Stomach (tissue), 19 donors: ENCODE measurements at places on chromosomes 4 and X. TPM values are rescaled to one million over a fixed set of nuclear protein-coding genes. Genes with fewer than 3 reads are reported as not detected.

DNA sequence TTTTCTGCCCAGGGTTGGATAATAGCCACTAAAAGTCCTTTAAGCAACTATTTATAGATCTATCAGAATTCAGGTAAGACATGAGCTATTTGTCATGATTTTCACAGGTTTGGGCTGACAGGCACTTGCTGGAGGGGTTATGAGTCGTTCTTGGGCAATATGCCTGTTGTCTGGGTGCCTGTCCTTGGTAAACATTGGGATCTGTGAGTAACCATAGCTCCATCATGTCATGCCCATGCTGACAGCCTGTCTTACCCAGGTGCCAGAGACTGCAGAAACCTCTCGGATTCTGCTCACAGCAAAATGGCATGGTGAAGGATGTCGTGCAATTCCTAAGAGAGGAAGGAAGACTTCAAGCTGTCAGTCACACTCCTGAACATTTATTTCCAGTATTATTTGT, 116.0 kb upstream of the PUDP start:
- H3K27ac ChIP-seq = no peak overlapping the region
- no peak for DNase-seq

- no peaks in the 10 kb centered on the region for H3K4me1 ChIP-seq
- H3K4me3 ChIP-seq = no peak overlapping the region
- no peak overlapping the region for H3K27ac ChIP-seq
- DNase-seq = no peak
- no peaks in the 10 kb centered on the region for H3K27me3 ChIP-seq
Observed at GRCh38 chr4:122458625-122459024, 2.1 kb upstream of the IL2 start.

GRCh38 chrX:79165806-79166205, 21.3 kb downstream of the GPR174 start:
- DNase-seq = no peak
- H3K4me1 ChIP-seq = no peaks in the 10 kb centered on the region
- H3K27ac ChIP-seq = no peak overlapping the region
- H3K27me3 ChIP-seq = no peaks in the 10 kb centered on the region
- H3K4me3 ChIP-seq = no peak overlapping the region

DNA sequence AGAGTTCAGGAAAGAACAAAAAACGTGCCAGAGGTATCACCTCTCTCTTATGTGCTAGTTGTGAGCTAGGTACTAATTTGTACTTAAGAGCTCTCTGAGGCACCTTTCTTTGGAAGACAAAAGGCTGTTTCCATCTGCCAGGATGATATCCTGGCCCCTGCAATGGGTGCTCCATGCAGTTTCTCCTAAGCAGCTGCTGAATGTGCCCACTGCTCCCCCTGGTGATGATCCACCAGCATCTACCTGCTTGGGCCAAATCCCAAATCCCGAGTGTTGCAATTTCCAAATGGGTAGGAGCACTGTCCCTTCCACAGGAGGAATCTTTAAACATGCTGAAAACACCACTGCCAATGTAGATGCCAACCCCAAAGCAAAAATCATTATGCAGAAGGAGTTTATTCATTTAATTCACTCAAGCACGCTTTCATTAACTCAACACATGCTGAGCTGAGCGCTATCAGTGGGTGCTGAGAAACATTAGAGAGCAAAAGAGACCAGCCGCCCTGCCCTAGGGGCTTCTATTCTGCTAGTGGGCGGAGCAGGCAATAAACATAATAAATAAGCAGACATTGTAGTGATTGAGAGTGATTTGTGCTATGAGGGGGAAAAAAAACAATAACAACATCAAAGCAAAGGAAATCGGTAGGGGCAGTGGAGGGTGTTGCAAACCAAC, 69.6 kb upstream of the C4orf50 start:
- no peak overlapping the region for H3K4me3 ChIP-seq
- no peaks in the 10 kb centered on the region for H3K36me3 ChIP-seq
- no peak overlapping the region for H3K27ac ChIP-seq
- peaks cover 21% of the 10 kb centered on the region for H3K27me3 ChIP-seq

DNA sequence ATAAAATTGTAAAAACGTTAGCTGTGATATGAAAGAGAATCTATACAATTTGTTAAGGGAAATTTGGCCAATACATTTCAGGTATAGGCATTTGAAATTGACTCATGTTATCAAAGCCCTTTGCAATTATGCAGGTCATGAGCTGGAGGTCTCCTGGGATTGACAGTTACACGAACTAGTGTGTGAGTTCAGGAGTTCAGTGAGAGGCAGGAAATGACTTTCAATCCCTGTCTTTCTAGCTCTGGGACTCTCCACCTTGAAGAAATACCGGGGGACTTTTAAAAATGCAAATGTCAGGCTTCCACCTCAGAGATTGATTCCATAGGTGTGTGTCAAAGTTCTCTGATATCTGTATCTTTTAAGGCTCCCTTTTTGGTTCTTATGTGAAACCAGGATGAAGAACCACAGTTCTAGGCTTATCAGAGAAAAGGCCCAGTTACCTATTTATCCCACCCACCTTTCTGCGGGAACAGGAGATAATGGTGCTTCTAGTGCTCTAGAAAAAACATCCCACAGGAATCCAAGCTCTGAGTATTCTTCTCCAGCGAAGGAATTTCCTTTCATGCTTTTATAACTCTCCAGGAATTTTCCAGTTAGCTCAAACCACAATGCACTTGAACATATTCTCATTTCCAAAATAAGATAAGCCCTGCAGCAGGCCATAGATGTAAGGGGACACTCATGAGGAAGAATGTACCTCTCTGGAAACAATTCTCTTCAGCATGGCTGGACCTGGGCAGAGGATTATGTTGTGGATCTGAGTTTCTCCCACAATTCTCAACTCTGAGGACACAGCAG, 501.0 kb downstream of the IDS start:
- H3K4me1 ChIP-seq = no peaks in the 10 kb centered on the region
- no peak for DNase-seq
- H3K27me3 ChIP-seq = no peaks in the 10 kb centered on the region
- H3K4me3 ChIP-seq = no peak overlapping the region
- no peaks in the 10 kb centered on the region for H3K36me3 ChIP-seq

DNA sequence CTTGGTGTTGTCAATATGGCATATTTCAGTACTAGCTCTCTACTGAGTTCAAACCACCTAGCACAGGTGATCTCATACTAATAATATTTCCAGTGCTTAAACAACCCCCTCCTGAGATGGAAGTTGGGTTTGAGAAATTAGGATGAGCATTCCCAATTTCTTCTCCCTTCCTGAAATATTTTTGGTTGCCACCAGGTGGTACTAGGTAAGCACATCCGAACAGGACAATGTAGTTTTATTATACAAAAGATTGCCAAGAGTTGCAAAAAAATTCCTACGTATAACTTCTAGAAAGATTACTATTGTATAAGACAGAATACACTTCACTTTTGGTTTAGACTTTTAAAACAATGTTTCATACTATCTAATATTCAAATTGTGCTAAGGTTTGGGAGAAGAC, 484.5 kb downstream of the PACRGL start:
- no peaks in the 10 kb centered on the region for H3K4me1 ChIP-seq
- no peaks in the 10 kb centered on the region for H3K36me3 ChIP-seq
- no peaks in the 10 kb centered on the region for H3K27me3 ChIP-seq
- no peak overlapping the region for H3K27ac ChIP-seq

DNA sequence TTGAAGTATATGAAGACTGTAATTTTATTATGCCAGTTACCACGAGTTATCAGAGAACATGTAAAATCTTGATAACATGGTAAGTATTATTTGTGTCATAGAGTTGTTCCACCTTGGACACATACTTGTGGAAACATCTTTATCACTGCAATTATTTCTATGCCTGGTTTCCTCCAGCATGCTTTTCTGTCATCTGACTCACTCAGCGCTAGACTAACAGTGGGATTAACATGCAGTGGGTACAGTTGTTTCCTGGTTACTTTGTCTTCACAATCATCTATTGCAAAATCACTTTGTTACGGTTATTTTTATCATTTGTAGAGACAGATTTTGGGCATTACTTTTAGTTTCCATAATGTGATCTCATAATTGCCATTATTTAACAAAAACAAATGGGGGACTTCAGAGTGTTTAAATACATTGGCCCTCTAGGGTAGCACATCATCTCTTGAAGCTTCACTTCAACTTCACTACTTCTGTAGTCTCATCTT, at the start of gene STATH:
STATH (plus strand) TSS at position 441 of the 491 bp plus-strand sequence. CDS start 2,472 bp downstream, outside the sequence.
- no peak within 1 kb of the TSS for H3K27ac ChIP-seq
- no peak for DNase-seq
- no peaks in the 10 kb centered on the region for H3K36me3 ChIP-seq
- no peaks in the 10 kb centered on the region for H3K27me3 ChIP-seq
- no peaks in the 10 kb centered on the region for H3K4me1 ChIP-seq
- no peak within 1 kb of the TSS for H3K4me3 ChIP-seq

DNA sequence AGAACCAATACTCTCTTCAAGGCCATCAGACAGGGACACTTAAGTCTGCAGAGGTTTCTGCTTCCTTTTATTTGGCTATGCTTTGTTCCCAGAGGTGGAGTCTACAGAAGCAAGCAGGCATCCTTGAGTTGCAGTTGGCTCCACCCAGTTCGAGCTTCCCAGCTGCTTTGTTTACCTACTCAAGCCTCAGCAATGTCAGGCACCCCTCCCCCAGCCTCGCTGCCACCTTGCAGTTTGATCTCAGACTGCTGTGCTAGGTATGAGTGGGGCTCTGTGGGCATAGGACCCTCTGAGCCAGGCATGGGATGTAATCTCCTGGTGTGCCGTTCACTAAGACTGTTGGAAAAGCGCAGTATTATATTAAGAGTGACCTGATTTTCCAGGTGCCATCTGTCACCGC, 12.6 kb upstream of the UGT2B15 start:
- H3K4me1 ChIP-seq = no peaks in the 10 kb centered on the region
- no peaks in the 10 kb centered on the region for H3K36me3 ChIP-seq
- no peak overlapping the region for H3K4me3 ChIP-seq
- no peak for DNase-seq
- H3K27me3 ChIP-seq = no peaks in the 10 kb centered on the region
- H3K27ac ChIP-seq = no peak overlapping the region

- no peaks in the 10 kb centered on the region for H3K36me3 ChIP-seq
- no peak overlapping the region for H3K27ac ChIP-seq
- no peaks in the 10 kb centered on the region for H3K4me1 ChIP-seq
- H3K4me3 ChIP-seq = no peak overlapping the region
- H3K27me3 ChIP-seq = no peaks in the 10 kb centered on the region
- no peak for DNase-seq
Observed at GRCh38 chr4:144701683-144702233, 55.8 kb downstream of the HHIP start.

DNA sequence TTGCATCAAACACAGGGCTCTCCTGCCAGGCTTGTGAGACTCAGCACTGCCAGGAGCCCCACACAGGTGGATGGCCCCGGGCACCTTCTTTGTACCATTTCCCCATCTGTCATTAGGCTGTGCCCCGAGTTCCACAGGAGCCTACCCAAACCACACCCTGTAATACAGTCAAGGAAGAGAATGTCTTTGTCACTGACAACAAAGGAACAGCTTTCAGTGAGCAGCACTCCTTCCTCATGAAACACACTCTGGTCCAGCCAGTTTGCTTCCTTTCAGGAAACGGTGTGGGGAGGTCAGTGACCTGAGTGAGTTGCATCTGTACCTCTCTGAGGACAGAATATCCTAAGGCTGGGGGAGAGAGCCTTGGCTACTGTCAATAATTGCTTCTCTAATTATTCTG, 53.7 kb downstream of the LNX1 start:
- no peaks in the 10 kb centered on the region for H3K27me3 ChIP-seq
- no peaks in the 10 kb centered on the region for H3K36me3 ChIP-seq
- peaks cover 33% of the 10 kb centered on the region for H3K4me1 ChIP-seq
- no peak overlapping the region for H3K4me3 ChIP-seq

DNA sequence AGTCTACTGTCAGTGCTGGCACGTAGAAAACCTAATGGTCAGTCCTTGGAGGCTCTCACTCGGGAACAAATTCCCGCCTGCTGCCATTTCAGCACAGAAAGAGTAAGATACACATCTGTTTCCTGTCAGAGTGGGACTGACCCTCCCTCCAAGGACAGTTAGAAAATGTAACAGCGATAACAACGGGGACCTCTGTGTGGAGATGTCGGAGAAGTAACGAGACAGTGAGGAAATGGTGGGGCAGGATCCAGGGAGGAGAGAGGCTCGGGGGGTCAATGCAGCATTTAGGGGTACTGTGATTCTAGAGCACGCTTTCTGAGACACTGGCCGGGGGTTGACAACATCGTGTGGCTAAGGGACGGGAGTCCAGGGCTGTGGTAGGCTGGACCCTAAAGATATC, 36.0 kb upstream of the SORCS2 start:
- no peak overlapping the region for H3K4me3 ChIP-seq
- no peaks in the 10 kb centered on the region for H3K27me3 ChIP-seq
- no peak overlapping the region for H3K27ac ChIP-seq
- no peak for DNase-seq

GRCh38 chr4:147586637-147587036, 30.6 kb upstream of the TMEM184C start:
- peaks cover 21% of the 10 kb centered on the region for H3K4me1 ChIP-seq
- no peaks in the 10 kb centered on the region for H3K36me3 ChIP-seq
- DNase-seq = no peak
- no peak overlapping the region for H3K27ac ChIP-seq
- H3K27me3 ChIP-seq = no peaks in the 10 kb centered on the region
- no peak overlapping the region for H3K4me3 ChIP-seq

DNA sequence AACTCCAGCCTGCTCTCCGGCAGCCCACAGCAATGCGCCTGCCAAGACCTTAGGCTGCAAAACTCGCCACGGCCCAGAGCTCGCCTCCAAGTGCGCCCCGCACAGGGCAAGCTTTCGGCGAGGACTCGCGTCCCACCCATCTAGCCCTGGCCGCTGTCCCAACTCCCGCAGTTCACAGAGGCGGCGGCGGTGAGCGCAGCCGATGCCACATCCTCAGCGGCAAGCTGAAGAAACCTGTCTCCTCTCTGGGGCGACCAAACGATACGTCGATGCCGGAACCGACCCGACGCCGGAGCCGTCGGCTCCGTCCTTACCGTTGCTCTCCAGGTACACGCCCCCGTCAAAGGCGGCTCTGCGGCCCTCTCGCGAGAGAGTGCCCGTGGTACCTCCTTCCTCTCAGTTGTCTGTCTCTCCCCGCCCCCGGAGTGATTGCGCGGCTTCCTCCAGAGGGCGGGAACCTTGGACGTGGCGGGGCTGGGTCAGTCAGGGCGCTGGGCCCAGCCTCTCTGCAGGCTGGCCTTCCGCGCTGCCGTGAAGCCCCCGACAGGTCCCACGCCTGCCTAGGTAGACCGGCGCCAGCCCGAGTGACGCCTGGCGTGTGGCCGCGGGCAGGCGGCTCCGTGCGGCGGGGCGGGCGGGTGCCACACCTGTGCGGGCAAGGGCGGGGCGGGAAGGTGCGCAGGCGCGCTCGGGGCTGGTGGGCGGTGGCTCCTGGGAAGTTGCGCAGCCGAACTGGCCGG, 380 bp upstream of the RAB33B start:
- no peaks in the 10 kb centered on the region for H3K27me3 ChIP-seq
- peak; percentile 97 for DNase-seq
- peak overlapping the region; percentile 85 for H3K4me3 ChIP-seq
- H3K36me3 ChIP-seq = no peaks in the 10 kb centered on the region

The CNGA2 gene
- total RNA-seq = not detected

The AMER1 gene
- 6.2 TPM for total RNA-seq

The CCKAR gene
- total RNA-seq = 21.1 TPM

The H2BW2 gene
- total RNA-seq = not detected

The ARSJ gene
- 8.8 TPM for total RNA-seq
